ENCODE measurements at places on chromosomes 16 and 17.

- DNase-seq, result no peak
These were observed 4.6 kb upstream of the ADCY7 start for GRCh38 chr16:50261707-50262235.

DNA sequence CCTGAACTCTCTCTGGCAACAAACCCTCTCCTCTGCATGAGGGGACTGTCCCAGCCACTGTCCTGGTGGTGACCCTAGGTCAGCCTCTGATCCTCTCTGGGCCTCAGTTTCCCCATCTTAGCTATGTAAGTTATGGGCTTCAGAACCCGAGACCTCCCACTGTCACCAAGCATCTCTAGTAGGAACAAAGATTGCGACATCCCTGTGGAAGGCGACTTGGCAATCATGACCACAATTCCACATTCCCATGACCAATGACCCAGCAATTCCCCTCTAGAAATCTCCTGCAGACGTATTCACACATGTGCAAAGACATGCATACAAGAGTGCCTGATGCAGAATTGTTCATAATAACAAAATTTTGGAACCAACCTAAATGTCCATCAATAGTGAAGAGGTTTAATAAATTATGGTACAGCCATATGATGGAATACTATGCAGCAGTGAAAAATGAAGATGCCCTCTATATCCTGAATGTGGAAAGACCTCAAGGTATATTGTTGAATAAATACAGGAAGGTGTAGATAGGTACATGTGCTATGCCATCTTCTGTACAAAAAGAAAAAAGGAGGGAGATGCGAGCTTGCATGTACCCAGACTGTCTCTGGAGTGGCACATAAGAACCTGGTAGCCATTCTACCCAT is 21.2 kb downstream of the CNGB1 start:
- no peak for DNase-seq

DNA sequence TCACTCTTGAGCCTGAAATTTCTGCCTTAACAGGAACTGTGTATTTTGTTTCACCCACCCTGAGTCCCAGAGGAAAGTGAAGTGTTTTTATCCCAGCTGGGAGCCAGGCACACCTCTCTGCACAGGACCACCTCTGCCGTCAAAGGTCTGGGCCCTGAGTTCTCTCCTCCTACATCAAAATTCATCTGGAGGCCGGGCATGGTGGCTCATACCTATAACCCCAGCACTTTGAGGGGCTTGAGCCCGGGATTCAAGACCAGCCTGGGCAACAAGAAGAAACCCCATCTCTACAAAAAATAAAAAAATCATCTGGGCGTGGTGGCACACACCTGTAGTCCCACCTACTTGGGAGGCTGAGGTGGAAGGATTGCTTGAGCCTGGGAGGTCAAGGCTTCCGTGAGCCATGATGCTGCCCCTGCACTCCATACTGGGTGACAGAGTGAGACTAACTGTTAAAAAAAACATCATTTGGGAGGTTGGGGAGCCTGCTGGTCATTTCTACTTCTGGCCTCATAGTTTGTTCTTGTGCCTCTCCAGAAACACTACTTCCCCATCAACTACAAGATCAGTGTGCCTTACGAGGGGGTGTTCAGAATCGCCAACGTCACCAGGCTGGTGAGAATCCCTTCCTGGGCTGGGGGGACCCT is 9.8 kb downstream of the IL34 start:
- no peak for DNase-seq

- DNase-seq, result no peak
These were observed 3.7 kb downstream of the PHF12 start for GRCh38 chr17:28947639-28948038.

- DNase-seq, result no peak
These were observed 2.4 kb downstream of the PDIA2 start for GRCh38 chr16:285146-286055.

DNA sequence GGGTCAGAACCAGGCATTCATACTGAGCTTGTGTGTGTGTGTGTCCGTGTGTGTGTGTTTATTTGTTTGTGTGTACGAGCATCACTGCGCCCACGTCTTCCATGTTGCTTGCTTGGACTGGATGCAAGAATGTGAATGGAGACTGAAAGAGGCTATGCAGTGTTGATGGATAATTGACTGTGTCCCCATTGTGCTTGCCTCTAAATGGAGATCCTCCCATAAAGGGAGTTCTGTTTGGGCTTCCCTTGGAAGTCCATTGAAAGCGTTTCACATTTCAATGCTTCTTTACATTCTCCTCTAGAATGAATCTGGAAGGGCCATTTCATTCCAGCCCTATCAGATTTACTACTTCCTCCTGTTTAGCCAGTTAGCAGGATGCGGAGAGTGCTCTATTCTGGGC is 124.0 kb downstream of the GP2 start:
- DNase-seq, result no peak

- no peak for DNase-seq
These were observed 8.8 kb downstream of the CNTNAP1 start for GRCh38 chr17:42691021-42691545.

DNA sequence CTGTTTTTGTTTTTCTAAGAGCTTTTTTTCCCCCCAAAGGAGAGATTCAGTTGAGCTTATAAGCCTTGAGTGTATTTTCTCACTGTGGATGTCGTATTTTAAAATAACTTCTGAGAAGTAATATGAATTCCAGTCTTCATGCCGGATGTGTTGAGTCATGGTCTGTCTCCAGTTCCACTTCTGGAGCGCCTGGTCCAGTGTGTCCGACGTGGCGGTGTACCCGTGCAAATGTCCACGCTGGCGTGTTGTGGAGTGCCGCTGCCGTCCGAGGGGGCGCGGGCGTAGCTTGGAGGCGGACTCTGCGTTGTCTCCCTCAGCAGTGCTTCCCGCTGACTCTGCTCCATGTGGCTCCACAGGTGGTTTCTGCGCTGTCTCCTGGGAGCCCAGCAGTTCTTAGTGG is 60.9 kb upstream of the ZNF750 start:
- DNase-seq, result no peak

- DNase-seq, result peak; percentile 57
These were observed 10.6 kb upstream of the TERF2 start for GRCh38 chr16:69396187-69397061.

GRCh38 chr17:81073967-81074839 is 39.3 kb downstream of the BAIAP2 start:
- DNase-seq, result no peak

DNA sequence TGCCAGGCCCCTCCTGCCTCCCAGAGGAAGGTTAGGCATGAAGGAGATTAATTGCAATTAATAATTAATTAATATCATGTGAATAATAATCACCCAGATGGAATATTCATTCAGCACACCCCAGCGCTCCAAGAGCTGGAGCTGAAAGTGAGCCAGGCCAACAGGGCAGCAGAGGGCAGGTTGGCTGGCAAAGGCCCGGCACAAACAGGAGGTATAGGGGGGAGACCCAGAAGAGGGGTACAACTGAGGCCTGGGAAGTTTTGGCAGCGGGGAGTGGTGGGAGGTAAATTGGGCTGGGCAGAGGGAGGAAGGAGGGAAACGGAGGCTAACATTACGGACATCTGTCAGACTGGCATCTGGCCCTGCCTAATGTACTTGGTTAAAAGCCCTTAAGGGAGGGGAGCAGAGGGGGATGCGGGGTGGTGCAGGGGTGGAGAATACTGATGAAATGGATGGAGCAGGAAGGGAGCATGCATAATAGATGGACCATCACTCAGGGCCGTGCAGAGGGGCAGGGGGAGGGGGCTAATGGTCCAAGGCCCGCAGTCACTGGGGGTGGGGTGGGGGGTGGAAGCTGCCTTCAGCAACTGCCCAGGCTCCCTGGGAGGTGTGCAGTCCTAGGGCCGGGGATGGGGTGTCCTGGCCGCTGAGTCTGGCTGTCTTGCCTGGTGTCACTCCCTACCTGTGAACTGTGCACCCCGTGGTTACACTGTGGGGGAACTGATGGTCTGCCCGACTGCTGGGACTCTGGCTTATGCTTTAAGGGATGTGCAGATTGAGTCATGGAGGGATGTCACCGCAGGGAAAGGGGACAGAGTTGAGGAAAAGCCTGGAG is 1.9 kb downstream of the ADAM11 start:
- DNase-seq, result no peak

- no peak for DNase-seq
These were observed 31.0 kb upstream of the DHRS7B start for GRCh38 chr17:21095735-21096134.

GRCh38 chr17:12899604-12900003 is 110.3 kb downstream of the ARHGAP44 start:
- no peak for DNase-seq

- DNase-seq, result no peak
These were observed 5.1 kb upstream of the KRT16 start for GRCh38 chr17:41617698-41618097.

DNA sequence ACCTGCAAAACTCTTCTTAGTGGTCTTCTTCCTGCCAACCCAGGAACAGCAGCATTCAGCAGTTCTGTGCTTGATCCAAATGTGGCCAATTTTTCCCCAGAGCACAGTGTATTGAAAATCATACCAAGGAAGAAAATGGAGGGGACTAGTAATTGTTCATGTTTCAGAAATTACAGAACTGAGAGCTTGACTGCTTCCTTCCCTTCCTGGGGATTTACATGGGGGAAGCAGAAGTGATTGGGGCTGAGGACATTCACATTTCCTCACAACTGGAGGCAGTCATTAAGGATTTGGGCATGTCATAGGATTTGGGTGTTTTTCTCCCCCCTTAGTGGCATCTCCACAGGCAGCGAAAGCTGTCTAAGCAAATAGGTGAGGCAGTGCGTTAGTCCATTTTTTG is 19.7 kb downstream of the CIITA start:
- DNase-seq, result no peak

DNA sequence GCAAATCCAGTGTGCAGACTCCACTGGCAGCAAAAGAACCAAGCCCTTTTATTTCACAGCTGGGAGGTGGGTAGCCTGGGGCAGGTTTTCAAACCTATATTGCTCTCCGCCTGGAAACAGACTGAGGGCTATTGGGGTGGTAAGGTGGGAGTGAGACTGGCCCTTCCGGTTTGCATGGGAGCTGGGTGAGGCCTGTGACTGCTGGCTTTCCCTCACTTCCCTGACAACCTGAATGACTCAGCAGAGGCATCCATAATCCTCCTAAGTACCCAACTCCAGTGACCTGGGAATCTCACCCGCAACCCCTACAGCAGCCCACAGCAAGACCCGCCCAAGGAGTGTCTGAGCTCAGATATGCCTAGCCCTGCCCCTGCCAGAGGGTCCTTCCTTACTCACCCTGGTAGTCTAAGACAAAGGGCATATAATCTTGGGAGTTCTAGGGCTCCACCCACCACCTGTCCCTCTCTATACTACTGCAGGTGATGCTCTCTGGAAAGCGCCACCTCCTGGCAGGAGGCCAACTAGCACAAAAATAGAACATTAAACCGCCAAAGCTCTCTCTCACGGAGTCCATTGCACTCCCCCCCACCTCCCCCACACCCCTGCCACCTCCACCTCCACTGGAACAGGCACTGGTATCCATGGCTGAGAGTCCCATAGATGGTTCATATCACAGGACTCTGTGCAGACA is 602.0 kb upstream of the C16orf82 start:
- DNase-seq, result no peak

DNA sequence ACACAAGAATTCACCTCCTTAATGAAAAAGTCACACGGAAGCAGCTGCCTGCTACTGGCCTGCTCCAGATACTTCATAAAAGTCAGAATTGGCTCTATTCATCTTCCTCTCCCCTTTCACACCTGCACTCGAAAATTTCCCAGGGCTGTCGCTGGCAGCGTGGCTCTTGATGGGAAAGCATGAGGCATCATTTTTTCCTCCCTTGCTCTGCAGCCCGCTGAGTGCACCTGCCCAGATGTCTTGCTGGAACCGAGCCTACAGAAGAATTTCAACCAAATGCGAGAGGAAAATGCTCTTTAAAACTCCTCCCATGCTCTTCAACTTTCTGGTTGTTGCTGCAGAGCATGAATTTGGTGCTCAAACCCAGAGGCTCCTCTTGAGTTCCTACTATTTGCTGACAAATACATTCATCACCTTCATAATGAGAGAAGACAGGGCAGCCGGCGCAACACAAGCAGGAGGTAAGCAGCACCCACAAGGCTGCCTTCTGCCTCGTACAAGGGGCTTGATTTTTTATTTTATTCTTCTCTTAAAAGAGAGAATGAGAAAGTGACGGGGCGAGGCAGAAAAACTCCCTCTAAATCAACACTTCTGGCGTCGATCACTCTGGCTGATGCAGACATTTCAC is 146.8 kb downstream of the ZFHX3 start:
- no peak for DNase-seq

GRCh38 chr16:17084130-17084529 is 386.6 kb downstream of the XYLT1 start:
- DNase-seq, result no peak

DNA sequence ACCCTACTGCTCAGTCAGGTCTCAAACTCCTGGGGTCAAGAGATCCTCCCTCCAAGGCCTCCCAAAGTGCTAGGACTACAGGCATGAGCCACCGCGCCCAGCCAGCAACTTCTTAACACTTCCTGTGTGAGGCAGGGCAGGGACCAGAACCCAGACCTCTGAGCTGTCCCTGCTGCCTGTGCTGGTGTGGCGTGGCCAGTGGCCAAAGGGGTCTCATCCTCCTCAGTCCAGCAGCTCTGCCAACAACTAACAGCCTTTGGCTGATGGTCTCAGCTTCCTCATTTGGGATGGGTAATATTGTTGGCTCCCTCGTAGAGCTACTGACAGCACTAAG is 1.4 kb upstream of the LLGL1 start:
- DNase-seq, result no peak

DNA sequence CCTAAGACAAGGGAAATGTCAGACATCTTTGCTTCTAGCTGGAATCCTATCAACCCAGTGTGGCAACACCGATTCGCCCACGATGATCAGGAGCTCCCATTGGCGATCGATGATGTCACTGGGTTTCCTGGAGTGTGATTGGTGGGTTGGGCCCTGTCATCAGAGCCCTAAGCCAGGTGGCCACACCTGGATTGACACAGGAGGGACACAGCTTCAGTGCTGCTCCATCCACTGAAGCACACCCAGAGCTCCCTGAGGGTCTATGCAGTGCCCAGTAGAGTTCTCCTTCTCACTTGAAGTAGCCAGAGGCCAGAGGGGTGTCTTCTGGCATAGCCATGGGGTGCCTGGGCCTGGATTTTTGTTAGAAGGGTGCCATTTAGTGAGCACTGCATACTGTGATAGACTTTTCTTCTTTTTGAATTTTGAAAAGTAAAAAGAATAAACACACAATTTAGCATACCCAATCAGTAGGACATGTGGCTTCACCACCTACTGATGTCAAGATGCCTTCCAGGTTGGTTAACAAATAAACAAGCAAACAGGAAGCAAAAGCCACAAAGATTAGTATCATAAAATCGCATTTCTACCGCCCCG is 77.6 kb downstream of the CMIP start:
- no peak for DNase-seq

DNA sequence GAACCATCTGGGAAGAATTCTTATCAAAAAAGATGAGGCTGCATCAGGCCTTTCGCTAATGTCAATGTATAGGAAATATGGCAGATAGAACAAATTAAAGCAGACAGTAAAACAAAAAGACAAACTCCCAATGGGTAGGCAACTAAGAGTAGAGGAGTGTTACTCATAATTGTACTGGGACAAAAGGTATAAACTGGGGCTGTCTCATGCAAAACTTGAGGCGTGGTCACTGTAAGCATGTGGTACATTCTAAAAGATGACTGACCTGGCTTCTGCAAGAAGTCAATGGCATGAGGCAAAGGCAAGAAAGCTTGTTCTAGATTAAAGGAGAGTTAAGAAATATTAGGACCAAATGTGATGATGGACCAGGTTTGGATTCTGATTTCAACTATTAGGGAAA is 26.7 kb downstream of the SMIM36 start:
- no peak for DNase-seq

Data from GM10248 (cell line).